M059J (cell line): ENCODE measurements at places on chromosomes 7 and 10. TPM values are rescaled to one million over a fixed set of nuclear protein-coding genes. Genes with fewer than 3 reads are reported as not detected.

DNA sequence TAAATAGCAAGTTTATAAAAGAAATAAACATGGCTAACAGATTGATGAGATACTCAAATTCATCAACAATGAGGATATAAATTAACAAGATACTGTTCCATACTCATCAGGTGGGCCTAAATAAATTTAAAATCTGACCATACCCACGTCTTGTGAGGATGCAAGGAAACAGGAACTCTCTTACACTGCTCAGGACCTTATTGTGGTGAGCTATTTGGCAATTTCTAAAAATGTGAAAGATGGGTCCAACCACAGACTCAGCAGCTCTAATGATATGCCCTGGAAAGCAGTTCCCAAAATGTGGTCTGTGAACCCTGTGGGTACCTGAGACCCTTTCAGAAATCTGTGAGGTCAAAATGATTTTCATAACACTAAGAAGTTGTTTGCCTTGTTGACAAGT is 21.5 kb downstream of the RPP38 start:
- DNase-seq = no peak

- DNase-seq = peak; percentile 35
Measured at GRCh38 chr7:81075150-81075549, 156.3 kb upstream of the SEMA3C start.

GRCh38 chr7:21191321-21192073 is 236.4 kb upstream of the SP4 start:
- no peak for DNase-seq

DNA sequence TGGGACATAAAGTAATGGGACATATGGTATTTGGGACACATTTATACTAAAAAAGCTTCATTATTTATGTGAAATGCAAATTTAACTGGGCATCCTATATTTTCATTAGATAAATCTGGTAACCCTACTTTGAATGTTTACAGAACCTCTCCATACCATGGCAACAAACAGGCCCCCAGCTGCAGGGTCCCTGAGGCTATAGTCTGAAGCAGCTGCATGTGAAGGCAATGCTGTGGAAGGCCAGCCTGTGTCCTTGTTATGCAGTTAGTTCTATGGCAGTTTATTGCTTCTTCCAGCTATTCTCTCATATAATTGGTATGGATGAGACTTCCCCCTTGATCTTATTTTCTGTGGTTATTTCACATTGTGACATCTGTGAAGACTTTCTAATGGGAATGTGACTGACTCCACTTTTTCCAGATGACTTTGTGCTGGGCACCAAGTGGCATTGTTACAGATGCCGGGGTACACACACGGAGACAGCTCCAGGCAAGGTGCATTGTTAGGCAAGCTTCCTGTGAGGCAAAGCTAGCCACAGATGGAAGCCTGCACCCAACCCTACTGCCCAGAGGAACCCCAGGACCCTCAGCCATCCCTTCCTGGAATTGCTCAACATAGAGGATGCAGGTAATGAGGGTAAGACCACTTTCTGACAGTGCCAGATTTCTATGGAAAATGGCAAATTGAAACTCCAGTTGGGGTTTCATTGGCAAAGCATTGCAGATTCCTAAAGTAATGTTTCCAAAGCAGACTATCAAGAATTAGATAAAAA is 49.5 kb upstream of the ADAM12 start:
- no peak for DNase-seq

DNA sequence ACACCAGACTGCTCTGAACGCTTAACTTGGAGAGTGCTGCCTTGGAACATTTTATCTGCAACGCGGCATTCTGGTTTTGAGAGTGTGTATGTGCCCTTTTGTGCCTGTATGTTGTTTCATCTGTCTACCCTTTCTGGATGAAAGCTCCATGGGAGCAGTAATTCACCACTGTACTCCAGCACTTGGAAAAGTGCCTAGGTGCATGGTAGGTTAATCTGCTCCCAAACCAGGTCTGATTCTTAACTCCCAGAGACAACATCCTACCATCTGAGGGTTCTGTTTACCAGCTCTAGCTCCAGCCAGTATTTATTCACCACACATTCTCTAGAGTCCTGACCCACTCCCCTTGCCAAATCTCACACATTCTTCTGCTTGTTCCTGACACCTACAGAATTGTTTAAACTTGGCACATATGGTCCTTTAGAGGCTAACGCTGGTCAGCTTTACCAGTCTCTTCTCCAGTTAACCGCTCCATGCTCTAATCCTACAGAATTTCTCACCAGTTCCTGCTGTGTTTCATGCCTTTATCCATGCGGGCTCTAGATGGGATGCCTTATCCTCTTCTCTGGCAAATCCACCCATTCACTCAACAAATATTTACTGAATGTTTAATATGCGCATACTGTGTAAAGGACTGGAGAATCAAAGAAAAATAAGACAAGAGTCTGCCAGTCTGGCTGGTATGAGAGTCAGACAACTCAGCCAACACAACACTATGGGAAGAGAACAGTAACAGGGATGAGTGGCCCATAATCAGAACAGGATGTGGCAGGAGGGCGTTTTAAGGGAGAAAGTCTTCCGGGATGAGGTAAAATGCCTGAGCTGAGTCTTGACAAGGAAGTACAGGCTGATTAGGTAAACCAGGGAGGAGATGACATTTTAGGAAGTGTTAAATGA is 46.3 kb downstream of the MTPN start:
- DNase-seq = peak; percentile 57

GRCh38 chr10:18829259-18829658 is 170.0 kb downstream of the ARL5B start:
- no peak for DNase-seq

DNA sequence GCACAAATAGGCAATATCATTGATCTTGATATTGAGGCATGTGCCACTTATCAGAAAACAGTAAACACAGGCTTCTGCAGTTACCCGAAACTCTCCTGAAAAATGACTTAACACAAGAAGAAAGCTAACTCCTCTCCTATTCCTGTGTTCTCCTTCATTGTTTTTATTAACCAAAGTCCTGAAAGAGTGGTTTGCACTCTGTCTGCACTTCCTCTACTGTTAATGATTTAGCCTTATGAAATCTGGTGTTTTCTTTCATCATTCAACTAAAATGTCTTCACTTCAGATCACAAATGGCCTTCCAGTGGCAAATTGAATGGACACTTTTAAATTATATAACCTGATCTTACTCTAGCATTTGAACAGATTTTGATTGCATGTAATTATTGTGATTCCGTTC is 630.6 kb upstream of the PHF14 start:
- no peak for DNase-seq

TSPAN14 gene
- total RNA-seq = 32.0 and 44.4 TPM in 2 replicates

DNA sequence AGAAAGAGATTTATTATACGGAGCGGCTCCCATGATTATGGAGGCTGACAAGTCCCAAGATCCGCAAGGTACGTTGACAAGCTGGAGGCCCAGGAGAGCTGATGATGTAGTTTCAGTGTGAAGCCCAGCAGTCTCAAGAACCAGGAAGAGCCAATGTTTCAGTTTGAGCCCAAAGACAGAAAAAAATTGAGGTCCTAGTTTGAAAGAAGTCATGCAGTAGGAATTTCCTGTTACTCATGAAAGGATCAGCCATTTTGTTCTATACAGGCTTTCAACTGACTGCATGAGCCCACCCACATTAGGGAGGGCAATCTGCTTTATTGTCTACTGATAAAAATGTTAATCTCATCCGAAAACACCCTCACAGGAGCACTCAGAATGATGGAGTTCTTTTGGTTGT is 51.5 kb downstream of the CCDC71L start:
- DNase-seq = peak; percentile 94

UCN3 gene
- not detected in 2 replicates for total RNA-seq

ADARB2 gene
- not detected in 2 replicates for total RNA-seq

TMEM236 gene
- not detected in 2 replicates for total RNA-seq

SPOCK2 gene
- total RNA-seq = 0.05 TPM in 1 of 2 replicates, not detected in the other

REEP3 gene
- total RNA-seq = 54.5 and 67.8 TPM in 2 replicates

DNA sequence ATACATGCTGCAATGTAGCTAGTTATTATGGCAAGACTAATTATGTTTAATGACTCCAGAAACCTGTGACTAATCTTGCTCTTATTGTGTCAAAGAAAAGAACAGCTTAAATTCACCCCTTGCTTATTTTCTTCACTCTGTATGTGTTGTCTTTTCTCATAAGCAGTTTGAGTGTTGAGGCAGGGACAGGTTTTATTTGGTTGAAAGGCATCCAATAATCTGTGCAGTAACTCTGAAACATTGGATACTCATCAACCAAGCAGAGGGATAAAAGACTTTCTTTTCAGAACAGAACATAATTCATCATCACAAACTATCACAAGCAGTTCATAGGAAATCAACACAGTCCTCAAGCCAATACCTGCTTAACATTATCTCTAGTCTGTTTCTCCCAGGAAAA is 797.6 kb upstream of the MBL2 start:
- no peak for DNase-seq

WNT2 gene
- total RNA-seq = 0.20 and 0.44 TPM in 2 replicates

SPDYE2 gene
- total RNA-seq = not detected in 2 replicates

DNA sequence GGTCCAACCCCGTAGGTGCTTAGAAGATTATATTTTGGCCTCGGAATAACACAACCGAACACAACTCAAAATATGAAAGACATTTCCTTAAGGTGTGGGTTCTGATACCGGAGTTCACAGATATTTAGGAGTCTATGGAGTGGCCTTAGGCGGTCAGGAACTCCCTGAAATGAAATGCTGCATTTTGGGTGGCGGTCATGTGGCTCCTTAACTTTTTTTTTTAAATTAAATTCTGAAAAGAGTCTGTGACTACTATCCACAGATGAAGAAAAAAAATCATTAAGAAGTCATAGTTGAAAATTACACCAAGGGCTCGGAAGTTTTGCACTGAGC is 290.9 kb upstream of the NFE2L3 start:
- no peak for DNase-seq

FOXI2 gene
- not detected in 2 replicates for total RNA-seq

TSPAN33 gene
- total RNA-seq = 0.91 and 4.2 TPM in 2 replicates

ATRNL1 gene
- 5.4 and 6.1 TPM in 2 replicates for total RNA-seq

BRI3 gene
- 31.6 and 37.5 TPM in 2 replicates for total RNA-seq

CRHR2 gene
- not detected in 2 replicates for total RNA-seq
